Vagina (tissue), 2 donors: ENCODE measurements at places on chromosomes 12 and 14. TPM values are rescaled to one million over a fixed set of nuclear protein-coding genes. Genes with fewer than 3 reads are reported as not detected.

The HELB gene
- total RNA-seq: 5.2 TPM

The MYO1A gene
- 1.2 TPM for total RNA-seq

The PLEKHD1 gene
- not detected for total RNA-seq

The SLC6A13 gene
- total RNA-seq: not detected

The RBP5 gene
- 3.7 TPM for total RNA-seq

The IGFBP6 gene
- 684 TPM for total RNA-seq

The DPY19L2 gene
- 9.6 TPM for total RNA-seq

The EPYC gene
- not detected for total RNA-seq

The SLCO1B1 gene
- not detected for total RNA-seq

The PDE6H gene
- not detected for total RNA-seq

The LYZ gene
- 15.2 TPM for total RNA-seq

The CPNE6 gene
- not detected for total RNA-seq

The CNTN1 gene
- 15.2 TPM for total RNA-seq

The RNF212B gene
- not detected for total RNA-seq

- DNase-seq: no peak
Measured at GRCh38 chr14:47678993-47679392, 3.6 kb upstream of the MDGA2 start.

DNA sequence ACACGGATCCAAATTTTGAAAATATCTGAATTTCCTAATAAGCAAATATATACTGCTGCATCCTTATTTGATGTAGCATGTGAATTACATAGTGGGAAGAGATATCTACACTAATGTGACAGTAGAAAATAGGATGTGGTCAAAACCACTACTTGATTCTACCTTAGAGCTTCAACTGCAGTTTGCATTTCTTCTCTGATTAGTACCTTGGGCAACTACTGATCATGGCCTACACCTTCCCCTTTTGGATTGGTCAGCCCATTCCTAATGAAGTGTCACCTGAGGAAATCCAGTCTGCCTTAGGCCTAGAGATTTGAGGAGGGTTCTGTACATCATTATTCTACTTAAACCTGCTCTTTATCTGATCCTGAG is 10.7 kb downstream of the LLPH start:
- no peak for DNase-seq

GRCh38 chr12:93198086-93198485 is 179.6 kb upstream of the NUDT4 start:
- DNase-seq: no peak

GRCh38 chr12:40168868-40169267 is 55.9 kb upstream of the LRRK2 start:
- no peak for DNase-seq

DNA sequence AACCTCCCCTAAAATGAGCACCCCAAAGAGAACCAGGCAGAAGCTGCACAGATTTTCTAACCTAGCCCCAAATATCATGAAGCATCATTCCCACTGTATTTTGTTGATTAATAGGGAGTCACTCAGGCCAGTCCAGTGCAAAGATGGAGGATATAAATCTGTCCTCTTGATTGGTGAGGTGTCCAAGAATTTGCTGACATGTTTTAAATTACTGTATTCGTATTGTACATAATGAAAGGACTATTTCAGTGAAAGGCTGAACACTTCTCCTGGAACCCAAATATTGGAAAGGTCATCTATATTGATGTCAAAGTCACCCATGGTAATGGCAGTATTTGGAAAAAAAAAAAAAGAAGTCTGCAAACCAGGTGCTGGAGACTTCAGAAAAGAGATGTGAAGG is 477.5 kb downstream of the RMST start:
- DNase-seq: no peak

DNA sequence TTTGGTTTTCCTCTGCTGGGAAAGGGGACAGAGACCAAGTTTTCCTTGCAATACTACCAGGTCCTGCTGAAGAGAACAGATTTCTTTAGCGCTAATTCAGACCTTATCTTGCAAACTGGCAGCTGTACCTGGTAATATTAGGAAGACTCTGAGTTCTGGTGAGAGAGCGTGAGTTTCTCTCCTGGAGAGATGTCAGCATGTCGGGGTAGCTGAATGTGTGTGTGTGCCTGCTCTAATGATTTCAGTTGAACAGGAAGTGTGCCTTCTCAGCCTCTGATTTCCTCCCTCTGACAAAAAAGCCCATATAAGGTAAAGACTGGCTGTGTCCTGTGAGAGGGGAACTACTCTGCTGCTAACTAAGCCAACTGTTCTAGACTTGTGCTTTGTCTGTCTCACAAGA is 10.3 kb upstream of the ERP27 start:
- DNase-seq: no peak

GRCh38 chr12:3119192-3119755 is 42.1 kb downstream of the TSPAN9 start:
- DNase-seq: no peak

GRCh38 chr12:25242981-25243679 is 7.6 kb downstream of the KRAS start:
- no peak for DNase-seq

GRCh38 chr12:59820594-59821011 is 224.8 kb downstream of the SLC16A7 start:
- no peak for DNase-seq

GRCh38 chr12:5628501-5628900 is 196.6 kb downstream of the NTF3 start:
- no peak for DNase-seq

DNA sequence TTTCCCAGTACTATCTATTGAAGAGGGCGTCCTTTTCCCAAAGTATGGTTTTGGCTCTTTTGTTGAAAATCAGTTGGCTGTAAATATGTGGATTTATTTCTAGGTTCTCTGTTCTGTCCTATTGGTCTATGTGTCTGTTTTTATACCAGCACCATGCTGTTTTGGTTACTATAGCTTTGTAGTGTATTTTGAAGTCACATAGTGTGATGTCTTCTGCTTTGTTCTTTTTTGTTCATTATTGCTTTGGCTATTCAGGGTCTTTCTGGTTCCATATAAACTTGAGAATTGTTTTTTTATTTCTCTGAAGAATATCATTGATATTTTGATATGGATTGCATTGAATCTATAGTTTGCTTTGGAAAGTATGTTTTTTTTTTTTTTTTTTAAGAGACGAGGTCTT is 67.4 kb downstream of the ERC1 start:
- no peak for DNase-seq

GRCh38 chr12:15939111-15939510 is 28.0 kb downstream of the DERA start:
- DNase-seq: no peak

GRCh38 chr12:43676183-43676813 is 82.3 kb downstream of the PUS7L start:
- no peak for DNase-seq

DNA sequence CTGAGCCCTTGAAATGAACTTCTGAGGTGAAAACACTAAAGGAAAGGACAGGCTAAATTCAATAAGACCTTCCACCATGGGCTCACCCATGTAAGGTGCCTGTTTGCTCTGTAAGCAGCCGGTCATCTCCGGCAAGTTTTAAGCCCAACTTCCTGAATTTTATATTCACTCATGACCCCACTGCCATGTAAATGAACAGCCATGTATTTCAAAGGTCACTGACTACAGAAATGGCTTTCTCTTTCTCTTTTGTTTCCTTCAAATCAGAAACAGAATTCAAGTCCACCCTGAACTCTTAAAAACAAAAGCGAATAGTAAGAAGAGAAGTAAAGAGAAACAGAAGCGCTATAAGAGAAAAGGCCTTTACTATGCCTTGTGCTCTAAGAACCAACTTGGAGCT is 61.7 kb upstream of the OVCH1 start:
- no peak for DNase-seq

DNA sequence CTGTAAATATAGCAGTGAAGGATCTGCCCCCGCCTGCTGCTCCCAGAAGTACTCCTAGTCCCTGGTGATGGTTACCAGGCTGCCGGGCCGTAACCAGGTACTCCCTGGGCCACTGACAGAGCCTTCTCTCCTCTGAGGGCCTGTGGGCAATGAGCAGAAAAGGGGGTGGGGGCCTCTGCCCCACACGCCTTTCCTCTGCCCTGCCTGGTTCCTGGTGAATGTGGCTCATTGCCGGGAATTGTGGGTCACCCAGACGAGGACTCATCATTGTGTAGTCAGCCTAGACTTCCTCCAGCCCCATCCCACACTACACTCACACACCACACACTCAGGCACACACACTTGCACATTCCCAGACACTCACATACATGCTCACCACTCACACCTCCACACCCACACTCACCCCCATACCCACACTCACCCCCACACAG is 35.7 kb upstream of the ACTN1 start:
- no peak for DNase-seq
